Glutamatergic neuron (in vitro differentiated cells): ENCODE measurements at places on chromosomes 7 and 10.

DNA sequence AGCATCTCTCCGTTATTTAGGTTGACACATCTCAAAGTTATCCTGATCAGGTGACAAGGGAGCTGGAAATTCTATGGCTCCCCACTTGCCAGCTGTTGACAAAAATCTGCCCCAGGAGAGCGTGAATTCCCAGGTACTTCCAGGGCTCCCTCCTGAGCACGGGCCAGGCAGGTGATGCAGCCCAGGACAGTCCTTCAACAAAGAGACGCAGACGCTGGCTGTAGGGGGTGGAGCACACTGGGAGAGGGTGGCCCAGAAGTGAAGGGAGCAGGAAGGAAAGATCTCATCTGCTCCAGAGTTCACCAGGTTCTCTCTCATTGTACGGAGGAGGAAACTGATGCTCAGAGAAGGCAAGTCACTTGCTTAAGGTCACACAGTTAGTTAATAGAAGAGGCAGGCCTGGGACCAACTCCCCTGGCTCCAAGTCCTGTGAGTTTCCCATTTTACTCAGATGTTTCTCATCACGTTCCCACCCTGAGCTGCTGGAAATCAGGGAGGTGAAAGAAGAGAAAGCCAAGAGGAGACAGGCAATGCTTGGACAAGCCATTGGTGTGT is 41.0 kb upstream of the CHST3 start:
- H3K4me1 ChIP-seq = peaks cover 12% of the 10 kb centered on the region
- no peak overlapping the region for H3K4me3 ChIP-seq
- H3K27ac ChIP-seq = no peak overlapping the region
- no peak for DNase-seq
- peaks cover 9% of the 10 kb centered on the region for H3K27me3 ChIP-seq
- no peaks in the 10 kb centered on the region for H3K36me3 ChIP-seq

- H3K4me3 ChIP-seq = no peak within 1 kb of the TSS
- no peak within 1 kb of the TSS for H3K27ac ChIP-seq
- peak; percentile 96 for DNase-seq
Observed at GRCh38 chr7:123557398-123558288, at the start of gene NDUFA5. NDUFA5 (minus strand) TSS chr7:123557818; CDS start chr7:123557795, 23 bp downstream.

DNA sequence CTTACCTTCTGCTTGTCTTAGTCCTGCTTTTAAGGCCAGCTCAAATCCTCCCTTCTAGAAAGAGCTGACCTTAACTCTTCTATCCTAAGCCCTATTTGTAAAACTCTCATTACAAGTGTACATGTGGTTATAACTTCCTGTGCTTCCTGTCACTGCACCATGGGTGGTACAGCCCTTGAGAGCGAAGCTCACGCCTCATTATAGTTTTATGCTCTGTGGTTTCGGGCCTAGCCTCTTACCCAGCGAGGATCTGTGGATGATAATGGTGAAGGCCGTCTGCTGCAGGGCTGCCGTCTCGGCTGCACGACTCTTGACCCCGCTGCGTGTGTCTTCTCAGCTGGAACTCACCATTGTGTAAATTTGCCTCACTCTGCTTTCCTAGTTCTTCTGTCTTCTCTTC is 74.6 kb downstream of the CUL1 start:
- H3K4me3 ChIP-seq = no peak overlapping the region
- no peak for DNase-seq
- peak overlapping the region; percentile 63 for H3K27ac ChIP-seq
- peaks cover 5% of the 10 kb centered on the region for H3K27me3 ChIP-seq

DNA sequence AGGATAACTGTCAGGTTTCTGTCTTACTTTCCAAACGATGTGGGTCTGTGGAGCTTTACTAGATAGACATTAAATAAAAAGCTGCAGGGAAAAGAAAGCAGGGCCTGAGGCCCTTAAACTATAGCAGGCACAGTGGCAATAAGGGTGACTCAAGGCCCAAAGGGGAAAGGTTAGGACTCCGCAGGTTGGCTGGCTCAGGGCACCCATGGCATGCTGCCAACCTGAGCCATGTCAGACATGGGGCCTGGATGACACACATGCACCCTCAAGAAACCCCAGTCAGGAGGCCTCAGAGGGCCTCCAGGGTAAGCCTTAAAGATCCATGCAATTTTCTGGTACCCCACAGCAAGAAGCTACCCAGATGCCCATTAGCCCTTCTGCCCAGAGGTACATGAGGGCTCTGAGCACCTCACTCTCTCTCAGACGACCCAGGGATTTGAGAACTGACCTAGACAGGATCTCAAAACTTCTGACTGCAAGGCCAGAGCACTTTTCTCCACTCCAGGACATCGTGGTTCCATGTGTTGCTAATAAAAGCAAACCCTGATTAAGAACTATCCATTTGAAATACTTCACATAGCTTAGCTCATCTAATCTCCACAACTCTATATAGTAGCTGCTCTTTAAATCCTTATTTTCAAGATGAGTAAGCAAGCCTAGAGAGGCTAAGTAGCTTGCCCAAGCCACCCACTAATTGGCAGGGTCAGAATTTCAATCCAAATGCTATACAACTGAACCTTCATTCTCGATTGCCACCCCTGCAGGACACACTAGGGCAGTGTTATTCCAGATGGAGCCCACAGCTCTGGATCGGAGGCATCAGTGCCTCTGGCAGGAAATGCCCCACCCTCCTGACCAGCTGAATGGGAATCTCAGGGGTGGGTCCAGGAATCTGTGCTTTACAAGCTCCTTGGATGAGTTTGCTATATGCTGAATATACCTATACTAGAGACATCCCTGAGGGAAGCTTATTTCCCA is 132.5 kb upstream of the EFCAB10 start:
- peaks cover 1% of the 10 kb centered on the region for H3K27me3 ChIP-seq
- no peak overlapping the region for H3K27ac ChIP-seq
- H3K4me1 ChIP-seq = peaks cover 7% of the 10 kb centered on the region
- H3K4me3 ChIP-seq = no peak overlapping the region

- H3K4me1 ChIP-seq = peaks cover 9% of the 10 kb centered on the region
- H3K27me3 ChIP-seq = peaks cover 5% of the 10 kb centered on the region
- no peak overlapping the region for H3K4me3 ChIP-seq
- H3K36me3 ChIP-seq = peaks cover 5% of the 10 kb centered on the region
Observed at GRCh38 chr7:107944411-107945169, 53.6 kb downstream of the DLD start.

- no peak overlapping the region for H3K27ac ChIP-seq
- H3K27me3 ChIP-seq = no peaks in the 10 kb centered on the region
- no peak for DNase-seq
- H3K36me3 ChIP-seq = peaks cover 5% of the 10 kb centered on the region
Observed at GRCh38 chr7:12584930-12585329, 14.4 kb downstream of the SCIN start.

GRCh38 chr7:135151533-135151932 is 3.7 kb downstream of the TMEM140 start:
- H3K36me3 ChIP-seq = peaks cover 30% of the 10 kb centered on the region
- H3K4me1 ChIP-seq = no peaks in the 10 kb centered on the region
- no peaks in the 10 kb centered on the region for H3K27me3 ChIP-seq
- no peak overlapping the region for H3K4me3 ChIP-seq
- H3K27ac ChIP-seq = no peak overlapping the region

DNA sequence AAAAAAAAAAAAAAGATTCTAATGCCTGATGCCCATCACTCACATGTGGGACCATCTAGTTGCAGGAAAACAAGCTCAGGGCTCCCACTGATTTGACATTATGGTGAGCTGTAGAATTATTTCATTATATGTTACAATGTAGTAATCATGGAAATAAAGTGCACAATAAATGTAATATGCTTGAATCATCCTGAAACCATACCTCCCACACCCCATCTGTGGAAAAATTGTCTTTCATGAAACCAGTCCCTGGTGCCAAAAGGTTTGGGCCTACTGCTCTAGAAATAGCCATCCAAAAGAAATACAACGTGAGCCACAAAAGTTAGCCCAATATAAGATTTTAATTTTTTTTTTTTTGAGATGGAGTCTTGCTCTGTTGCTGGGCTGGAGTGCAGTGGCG is 265.1 kb downstream of the PRPF18 start:
- H3K36me3 ChIP-seq = no peaks in the 10 kb centered on the region
- no peak overlapping the region for H3K4me3 ChIP-seq
- DNase-seq = no peak
- peaks cover 6% of the 10 kb centered on the region for H3K27me3 ChIP-seq
- no peak overlapping the region for H3K27ac ChIP-seq

DNA sequence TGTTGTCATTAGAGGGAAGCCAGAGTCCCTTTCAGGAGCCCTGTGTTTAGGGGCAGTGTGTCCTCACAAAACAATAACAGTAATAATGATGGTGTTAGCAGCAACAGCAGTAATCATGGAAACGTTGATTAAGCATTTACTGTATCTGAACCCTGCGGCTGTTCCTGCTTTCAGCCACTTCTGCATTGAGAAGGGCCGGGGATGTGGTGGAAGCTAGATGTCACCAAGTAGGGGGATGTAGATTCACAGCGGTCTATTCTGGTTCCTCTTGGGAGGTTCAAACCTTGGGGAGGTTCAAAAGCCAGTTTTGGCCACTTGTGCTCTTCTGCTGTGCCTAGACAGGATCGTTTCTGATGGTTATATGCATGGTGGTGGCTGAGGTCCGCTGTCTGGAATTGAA is 44.8 kb downstream of the PRPF18 start:
- H3K36me3 ChIP-seq = no peaks in the 10 kb centered on the region
- no peak for DNase-seq
- H3K27me3 ChIP-seq = peaks cover 2% of the 10 kb centered on the region
- H3K27ac ChIP-seq = peak overlapping the region; percentile 11

DNA sequence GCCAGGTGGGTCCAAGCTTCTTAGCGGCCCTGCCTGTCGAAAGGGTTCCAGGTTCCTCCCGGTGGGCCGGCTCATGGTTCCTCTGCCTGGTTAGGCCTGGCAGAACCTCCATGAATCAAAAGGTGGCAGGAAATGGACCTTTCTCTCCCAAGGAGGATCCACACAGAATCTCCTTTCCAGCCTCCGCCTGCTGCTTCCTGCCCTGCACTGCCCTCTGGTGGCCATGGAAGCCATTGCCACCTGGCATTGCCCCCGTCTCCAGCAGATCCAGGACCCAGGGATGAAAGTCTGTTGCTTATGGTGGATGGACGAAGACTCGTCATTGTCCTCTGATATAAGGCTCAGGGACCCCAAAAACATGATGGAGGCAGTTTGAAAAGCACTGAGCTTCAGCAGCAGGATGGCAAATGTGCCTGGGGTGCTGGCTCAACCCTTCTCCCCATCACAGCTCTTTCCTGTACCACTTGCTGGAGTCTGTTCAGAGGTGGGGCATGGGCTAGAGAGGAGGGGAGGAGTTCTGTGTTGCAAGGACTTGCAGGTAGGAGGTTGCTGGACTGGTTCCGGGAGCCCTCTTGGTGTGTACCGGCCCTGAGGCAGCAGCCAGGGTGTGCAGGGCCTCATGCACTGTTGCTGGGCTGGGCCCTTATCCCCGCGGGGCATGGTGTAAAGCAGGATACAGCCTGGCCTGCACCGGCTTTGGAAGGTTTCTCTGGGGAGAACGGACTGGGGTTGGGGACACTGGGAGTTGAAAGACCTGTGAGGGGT is 11.3 kb upstream of the INMT start:
- H3K36me3 ChIP-seq = peaks cover 16% of the 10 kb centered on the region
- no peak overlapping the region for H3K27ac ChIP-seq
- H3K4me3 ChIP-seq = peak overlapping the region; percentile 16
- H3K4me1 ChIP-seq = peaks cover 11% of the 10 kb centered on the region

DNA sequence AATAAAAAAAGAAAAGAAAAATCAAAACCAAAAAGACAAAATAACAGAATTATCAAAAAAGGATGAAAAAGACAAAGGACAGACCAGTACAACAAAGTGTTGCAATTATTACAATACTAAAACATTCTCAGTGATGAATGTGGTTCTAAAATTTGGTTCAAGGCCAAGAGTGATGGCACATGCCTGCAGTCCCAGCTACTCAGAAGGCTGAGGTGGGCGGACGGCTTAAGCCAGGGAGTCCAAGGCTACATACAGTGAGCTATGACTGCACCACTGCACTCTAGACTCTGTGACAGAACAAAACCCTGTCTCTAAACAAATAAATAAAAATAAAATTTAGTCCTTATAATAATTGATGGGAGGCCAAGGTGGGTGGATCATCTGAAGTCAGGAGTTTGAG is 14.5 kb downstream of the BAZ1B start:
- no peak overlapping the region for H3K4me3 ChIP-seq
- H3K36me3 ChIP-seq = peaks cover 9% of the 10 kb centered on the region
- H3K4me1 ChIP-seq = peaks cover 3% of the 10 kb centered on the region
- H3K27ac ChIP-seq = peak overlapping the region; percentile 55

DNA sequence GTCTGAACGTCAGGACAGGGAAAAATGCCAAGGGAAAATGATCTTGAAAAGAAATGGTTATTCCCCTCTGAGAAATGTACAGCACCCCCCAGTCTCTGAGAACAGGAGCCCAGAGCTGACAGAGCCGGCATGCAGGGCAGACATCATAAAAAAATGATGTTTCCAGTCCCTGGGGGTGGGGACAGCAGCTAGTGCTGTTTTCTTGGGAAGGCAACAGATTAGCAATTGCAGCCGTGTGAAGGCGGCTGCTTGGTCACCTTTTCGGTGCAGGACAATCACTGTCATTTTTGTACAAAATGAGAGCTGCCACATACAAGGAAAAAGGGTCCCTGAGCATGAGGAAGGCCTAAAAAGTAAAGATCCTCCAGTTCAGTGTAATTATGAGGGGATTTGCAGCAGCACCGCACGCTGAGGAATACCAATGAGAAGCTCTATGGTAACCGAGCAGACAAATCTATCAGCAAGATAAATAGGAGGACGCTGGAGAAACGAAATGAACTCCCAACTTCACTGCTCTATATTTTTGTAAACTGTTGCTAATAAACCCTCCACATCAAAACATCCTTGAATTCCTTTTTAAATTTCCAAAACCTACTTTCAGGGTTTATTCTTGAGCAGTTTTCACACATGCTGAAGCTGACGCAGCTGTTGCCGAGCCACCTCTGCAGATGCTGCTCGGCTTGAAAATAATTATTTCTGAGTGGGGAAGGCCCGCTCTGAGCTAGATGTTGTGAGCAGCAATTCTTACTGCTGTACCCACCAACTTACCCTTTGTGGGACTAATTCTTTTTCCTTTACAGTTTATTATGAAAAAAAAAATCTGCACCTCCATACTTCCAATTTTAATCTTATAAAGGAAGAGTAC is 98.2 kb upstream of the NEBL start:
- no peak for DNase-seq
- H3K4me3 ChIP-seq = no peak overlapping the region
- no peaks in the 10 kb centered on the region for H3K36me3 ChIP-seq

DNA sequence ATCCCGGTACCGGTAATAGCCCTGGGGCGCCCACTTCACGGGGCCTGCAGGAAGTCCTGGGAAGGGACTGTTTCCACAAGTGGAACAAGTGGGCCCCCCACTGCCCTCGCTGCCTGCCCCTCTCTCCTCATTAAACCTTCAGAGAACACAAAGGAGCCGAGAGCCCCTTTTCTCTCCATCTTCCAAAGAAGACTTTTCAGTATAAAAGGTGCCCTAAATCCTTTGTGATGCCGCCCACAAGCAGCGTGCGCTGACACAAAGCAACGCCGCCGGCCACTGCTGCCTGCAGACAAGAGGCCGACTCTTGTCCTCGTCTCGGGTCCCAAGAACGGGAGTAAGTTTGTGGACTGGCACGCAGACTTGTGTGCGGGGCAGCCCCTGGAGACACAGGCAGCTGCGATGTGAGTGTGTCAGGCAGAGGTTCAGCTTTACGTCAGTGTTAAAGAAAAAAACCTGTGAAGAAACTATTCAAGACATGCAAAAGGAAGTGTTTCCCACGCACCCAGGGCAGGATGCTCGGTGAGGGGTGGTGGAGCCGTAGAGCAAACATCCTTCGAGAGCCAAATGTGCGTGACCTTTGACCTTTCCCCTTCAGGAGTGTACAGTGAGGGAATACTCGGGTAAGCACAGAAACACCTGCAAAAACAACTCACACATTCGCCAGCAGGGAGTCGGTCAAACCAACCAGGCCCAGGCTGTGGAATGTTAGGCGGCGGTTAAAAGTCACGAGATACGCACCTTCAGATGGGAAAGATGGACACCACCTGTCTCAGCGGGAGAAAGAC is 118.2 kb downstream of the VIPR2 start:
- H3K4me1 ChIP-seq = peaks cover 12% of the 10 kb centered on the region
- no peak overlapping the region for H3K4me3 ChIP-seq
